ENCODE measurements at places on chromosomes 2 and 18.
A peak's percentile ranks its signal among the peaks of the same experiment; 100 is the strongest.

DNA sequence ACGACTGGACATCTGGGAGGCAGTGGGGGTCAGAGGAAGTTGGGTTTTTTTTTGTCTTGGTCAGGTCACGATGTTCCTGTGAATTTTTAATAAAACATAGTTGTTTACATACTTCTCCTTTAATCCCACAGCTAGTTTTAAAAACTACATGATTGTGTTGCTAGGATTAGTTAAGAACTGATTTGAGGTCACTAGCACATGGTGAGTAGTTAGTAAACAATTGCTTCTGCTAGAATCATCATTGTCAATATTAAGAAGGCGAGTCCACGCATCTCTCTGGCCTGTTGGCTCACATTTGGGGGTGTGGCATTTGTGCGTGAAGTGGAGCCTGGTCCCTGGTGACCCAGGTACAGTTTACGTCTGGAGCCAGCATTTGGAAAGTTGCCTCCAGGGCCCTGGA, 59.4 kb downstream of the AGAP1 start:
- no peak for DNase-seq

DNA sequence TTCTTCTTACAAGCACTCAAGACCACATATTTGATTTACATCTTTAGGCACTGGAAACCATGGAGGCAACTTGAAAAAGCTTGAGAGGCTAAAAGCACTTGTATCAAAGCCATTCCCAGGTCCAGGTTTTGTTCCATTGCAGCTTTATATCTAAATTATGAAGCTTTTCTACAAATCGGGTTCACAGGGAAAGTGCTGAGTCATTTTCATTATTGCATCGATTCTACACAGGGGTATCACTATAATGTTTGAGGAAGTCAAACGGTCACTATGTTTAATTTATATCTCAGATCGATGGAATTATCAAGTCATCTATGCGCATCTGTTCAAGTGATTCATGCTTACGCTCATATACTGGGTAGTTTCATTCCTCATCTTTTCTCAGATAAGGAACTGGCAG, 118.7 kb downstream of the VWC2L start:
- DNase-seq = no peak

GRCh38 chr2:1693723-1694122, 50.6 kb downstream of the PXDN start:
- no peak for DNase-seq

- DNase-seq = no peak
Observed at GRCh38 chr2:48756289-48756688, 765 bp upstream of the LHCGR start.

- DNase-seq = no peak
Observed at GRCh38 chr2:76307495-76307894, 596.8 kb upstream of the GCFC2 start.

DNA sequence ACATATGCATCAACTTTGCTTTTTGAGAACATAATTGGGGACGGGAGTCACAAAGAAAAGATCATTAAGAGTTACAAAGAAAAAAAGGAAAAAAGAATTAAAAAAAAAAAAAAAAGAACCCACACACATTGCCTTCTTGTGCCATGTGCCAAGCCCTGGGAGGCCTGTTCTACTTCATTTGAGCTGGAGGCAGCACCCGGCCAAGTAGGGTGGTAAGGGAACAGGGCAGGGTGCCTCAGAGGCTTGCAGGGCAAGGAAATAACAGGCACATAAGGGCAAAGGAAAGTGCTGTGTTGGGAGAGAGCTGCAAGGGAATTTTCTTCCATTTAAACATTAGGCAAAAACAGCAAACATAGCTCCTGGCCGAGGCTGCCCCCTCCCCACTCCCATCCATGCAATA, 418.0 kb downstream of the TMEM182 start:
- no peak for DNase-seq

DNA sequence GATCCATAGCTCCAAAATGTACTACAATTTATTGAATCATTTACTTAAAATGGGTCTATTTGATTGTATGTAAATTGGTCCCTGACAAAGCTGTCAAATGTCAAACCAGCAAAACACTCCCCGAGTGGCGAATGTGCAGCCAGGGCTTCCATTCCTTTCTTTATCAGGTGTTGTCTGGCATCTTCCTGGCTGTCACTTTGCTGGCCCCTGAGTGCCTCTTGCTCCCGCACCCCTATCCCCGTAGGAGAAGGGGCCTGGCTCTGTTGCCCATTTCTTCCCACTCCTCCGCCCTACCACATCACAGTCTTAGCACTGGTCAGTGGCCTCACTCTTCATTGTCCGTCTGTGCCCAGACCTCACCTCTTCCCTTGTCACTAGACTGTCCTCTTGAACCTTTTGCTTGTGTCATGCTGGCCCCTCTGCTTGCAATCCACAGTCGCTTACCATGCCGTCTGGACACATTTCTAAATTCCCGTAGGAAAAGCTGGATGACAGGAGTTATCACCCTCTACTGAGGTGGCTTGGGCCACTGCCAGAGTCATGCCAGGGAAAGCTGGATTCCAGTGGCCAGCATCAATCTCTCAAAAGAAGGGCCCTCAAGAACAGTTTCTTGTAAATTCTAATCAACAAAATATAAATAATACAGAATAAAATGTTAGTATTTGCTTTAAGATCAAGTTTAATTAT, 15.4 kb downstream of the UBE2F start:
- no peak for DNase-seq

DNA sequence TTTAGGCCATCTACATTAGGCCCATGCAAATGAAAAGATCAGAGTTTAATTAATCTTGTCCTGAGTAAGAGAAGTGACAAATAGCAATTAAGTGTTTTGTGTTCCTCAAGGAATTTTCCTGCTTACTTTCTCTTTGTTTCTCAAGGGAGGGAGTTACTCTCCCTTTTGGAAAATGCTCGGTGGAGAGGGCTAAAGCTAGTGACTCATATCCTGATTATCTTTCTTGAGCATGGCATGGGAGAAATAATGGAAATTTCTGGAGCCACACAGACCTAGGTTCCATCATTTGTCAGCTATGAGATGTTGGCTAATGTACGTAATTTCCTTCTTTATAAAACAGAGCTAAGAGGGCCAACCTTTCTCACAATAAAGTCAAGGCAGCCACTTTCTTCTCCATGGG, 177.1 kb downstream of the ETAA1 start:
- no peak for DNase-seq

- DNase-seq = peak; percentile 11
Observed at GRCh38 chr18:79926715-79927606, 24.5 kb downstream of the SLC66A2 start.

DNA sequence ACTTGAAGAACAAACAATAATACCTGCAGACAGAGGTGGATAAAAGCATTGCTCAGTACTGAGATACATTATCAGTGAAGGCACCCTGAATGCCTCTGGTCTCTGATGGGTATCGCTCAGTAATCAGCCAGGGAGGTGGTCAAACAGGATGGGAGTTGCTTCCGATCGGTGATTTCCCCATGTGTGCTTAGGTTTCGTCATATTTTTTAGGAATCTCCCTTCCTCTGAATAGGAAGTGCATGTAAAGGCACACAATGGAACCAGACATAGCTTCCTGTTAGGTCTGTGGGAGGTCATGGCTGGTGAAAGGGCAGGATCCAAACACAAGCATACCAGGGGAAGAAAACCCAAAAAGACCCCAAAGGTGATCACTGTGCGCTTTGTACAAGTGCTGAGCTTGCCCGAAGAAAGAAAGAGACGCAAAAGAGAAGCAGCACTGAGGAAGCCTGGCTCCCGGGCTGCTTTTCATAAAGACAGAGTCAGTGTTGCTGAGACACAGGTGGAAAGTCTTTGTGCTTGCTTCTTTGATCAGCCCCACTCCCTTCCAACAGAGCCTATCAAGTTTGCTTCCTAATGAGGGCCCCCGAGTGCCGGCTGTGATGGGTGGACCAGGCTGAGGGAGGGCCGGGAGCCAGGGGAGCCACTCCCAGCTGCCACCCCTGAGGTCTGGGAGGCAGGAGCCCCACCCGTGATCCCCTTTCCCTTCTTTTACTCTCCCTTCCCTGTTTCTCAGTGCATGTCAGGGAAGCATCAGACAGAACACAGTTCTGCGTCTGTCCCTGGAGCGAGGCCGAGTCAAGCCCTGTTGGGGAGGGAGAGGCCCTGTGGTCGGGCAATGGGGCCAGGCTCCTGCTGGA, 138.2 kb downstream of the SH3RF3 start:
- DNase-seq = no peak

GRCh38 chr2:25757906-25758305, 84.5 kb upstream of the DTNB start:
- no peak for DNase-seq

- DNase-seq = peak; percentile 64
Observed at GRCh38 chr2:126658905-126659561, 3.1 kb downstream of the GYPC start.

GRCh38 chr2:209908511-209908910, 93.9 kb upstream of the RPE start:
- DNase-seq = no peak

DNA sequence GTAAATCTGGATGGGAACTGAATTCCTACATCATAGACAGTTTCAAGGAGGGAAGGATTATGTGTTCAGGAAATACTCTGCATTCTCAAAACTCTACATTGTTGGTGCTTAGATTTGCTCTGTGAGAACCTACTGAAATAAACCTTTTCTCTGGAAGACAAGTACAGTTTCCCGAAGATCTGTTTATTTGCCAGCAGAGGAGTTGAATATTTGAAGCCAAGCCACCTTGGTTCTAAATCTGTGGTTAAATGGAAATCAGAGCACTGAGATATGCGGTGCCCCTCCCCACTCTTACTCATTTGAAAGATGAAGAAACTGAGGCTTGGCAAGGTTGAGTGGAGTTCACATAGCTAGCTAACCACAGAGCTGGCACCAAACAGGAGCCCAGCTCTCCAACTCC, 146.3 kb upstream of the CTAGE1 start:
- DNase-seq = no peak

DNA sequence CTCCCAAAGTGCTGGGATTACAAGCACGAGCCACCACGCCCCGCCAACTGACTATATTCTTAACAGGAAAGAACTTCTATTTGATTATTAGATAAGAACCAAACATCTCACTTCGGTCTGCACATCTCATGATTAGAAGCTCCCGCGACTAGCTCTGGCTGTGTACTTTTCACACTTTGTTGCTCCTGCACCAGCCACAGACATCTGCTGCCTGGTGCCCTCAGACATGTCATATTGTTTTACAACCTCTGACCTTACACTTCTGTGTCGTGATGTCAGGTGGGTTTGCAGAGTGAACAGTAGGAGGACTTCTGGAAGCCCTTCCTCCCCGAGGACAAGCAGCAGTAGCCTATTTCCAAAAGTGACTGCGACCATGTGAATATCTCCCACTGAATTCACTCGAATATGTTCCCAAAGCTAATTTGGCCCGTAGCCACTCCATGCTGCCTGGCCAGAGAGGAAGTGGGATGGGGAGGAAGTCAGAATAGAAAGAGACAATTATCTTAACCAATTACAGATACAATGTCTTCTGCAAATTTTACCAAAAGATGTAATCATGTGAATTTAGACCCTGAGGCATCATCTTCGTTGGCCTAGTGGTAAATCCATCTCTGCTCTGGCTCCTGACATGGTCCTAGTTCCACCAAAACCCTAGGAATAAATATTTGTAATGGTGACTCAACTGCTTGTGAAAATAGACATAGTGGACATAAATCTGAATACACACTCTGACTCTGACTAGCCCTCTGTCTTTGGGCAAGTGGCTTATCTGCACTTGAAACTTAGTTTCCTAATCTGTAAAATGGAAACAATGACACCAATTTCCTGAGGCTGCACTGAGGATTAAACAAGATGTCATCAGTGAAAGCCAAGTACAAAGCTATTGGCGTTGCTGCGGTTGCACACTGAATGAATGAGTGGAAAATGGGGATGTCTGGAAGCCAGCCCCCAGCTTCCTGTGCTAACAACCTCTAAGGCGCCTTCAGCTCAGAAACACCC, 406.1 kb downstream of the LRATD1 start:
- DNase-seq = no peak

- peak; percentile 74 for DNase-seq
Observed at GRCh38 chr2:85066874-85067351, 66.3 kb upstream of the TCF7L1 start.

DNA sequence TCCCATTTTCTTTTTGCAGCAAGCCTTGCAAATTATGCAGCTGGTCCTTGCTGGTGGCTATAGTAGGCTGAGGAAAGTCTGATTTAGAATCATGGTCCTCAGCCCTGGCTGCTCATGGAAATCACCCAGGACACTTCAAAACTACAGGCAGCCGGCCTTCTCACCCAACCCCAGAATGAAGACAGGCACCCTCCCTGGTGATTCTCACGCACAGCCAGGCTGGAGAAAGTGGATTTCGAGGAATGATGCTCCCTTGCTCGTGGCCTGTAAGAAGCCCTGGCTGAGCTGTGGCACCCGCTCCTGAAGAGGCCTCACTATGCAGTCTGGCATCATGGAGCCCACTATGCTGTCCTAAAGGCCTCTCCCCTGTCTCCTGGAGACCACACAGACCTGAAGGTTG, 157.4 kb downstream of the CAPN13 start:
- DNase-seq = no peak

DNA sequence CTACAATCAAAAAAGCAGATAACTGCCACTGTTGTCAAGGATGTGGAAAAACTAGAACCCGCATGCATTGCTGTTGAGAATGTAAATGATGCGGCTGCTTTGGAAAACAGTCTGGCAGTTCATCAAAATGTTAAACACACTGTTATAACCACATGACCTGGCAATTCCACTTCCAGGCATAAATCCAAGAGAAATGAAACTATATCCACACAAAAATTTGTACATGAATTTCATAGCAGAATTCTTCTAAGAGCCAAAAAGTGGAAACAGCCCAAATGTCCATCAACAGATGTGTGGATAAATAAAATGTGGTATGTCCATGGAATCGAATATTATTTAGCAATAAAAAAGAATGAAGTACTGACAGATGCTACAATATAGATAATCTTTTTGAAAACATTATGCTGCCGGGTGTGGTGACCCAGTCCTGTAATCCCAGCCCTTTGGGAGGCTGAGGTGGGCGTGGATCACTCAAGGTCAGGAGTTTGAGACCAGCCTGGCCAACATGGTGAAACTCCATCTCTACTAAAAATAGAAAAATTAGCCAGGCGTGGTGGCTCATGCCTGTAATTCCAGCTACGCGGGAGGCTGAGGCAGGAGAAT, 32.0 kb downstream of the ERCC3 start:
- no peak for DNase-seq

- DNase-seq = no peak
Observed at GRCh38 chr2:17605696-17606095, 65.2 kb downstream of the VSNL1 start.

DNA sequence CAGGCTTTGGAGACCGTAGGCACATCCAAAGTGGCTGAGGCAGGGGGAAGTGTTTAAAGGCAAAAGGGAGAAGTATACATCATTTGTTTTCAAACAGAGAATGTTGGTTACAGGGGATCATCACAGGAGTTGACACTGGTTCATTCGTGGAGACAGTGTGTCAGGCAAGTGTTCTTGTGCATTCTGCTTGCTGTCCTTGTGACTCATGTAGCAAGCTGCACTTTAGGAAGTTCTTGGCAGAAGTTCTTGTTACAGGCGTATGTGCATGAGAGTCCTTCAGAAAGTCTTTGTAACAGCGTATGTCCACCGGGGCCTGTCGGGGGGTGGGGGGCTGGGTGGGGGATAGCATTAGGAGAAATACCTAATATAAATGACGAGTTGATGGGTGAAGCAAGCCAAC, 36.5 kb upstream of the B4GALT6 start:
- DNase-seq = no peak
